ENCODE measurements at places on chromosomes 1 and 21.

GRCh38 chr21:33892853-33893252 is 22.8 kb downstream of the ATP5PO start:
- no peak for DNase-seq

- no peak for DNase-seq
Measured at GRCh38 chr1:205458777-205459566, 3.1 kb upstream of the BLACAT1 start.

GRCh38 chr1:193185901-193186731 is at the start of gene B3GALT2:
B3GALT2 (minus strand) TSS chr1:193186613; CDS start chr1:193181562, 5,051 bp downstream.
- no peak for DNase-seq

GRCh38 chr21:38289705-38290485 is 33.1 kb downstream of the KCNJ15 start:
- DNase-seq: no peak

GRCh38 chr1:64471218-64472039 is 1.5 kb downstream of the CACHD1 start:
- DNase-seq: no peak

- DNase-seq: no peak
Measured at GRCh38 chr1:238672262-238672661, 714.1 kb upstream of the CHRM3 start.

DNA sequence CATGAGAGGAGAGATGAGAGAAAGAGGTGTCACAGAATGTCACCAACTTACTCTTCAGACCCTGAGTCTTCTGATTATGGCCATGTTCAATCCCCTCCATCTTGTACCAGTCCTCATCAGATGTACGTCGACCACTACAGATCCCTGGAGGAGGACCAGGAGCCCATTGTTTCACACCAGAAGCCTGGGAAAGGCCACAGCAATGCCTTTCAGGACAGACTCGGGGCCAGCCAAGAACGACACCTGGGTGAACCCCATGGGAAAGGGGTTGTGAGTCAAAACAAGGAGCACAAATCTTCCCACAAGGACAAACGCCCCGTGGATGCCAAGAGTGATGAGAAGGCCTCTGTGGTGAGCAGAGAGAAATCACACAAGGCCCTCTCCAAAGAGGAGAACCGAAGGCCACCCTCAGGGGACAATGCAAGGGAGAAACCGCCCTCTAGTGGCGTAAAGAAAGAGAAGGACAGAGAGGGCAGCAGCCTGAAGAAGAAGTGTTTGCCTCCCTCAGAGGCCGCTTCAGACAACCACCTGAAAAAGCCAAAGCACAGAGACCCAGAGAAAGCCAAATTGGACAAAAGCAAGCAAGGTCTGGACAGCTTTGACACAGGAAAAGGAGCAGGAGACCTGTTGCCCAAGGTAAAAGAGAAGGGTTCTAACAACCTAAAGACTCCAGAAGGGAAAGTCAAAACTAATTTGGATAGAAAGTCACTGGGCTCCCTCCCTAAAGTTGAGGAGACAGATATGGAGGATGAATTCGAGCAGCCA is 8.0 kb downstream of the ELOA start:
- no peak for DNase-seq

DNA sequence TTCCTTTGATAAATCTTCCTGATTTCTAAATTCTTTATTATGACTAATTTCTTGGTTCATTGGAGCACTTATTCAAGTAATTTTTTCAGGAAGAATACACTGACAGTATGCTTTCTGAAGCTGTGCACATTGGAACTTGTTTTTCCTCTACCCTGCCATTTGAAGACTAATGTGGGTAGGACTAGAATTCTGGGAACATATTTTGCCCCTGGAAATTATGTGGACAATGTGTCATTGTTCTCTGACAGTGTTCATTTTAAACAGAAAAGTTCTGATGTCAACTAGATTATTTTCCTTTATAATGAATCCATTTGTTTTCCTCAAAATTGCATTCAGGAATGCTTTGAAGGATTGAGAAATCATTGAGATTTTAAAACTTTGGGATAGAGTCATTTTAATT is 34.8 kb upstream of the ST6GALNAC5 start:
- no peak for DNase-seq

DNA sequence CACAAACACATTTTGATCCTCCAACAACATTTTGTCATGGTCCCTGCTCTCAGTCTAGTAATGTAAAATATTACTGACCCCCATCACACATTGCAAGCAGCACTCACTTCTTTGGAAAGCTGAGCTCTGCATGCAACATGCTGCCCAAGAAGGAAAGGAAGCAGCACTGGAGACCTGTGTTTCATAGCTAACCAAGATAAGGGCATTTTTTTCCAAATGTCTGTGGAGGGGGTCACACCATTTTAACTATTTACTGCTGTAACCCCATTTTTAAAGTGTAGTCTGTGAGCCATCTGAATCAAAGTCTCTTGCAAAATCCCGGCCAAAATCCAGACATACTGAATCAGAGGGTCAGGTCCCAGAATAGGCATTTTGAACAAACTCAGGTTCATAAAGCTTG is 4.5 kb upstream of the RASSF5 start:
- DNase-seq: no peak

DNA sequence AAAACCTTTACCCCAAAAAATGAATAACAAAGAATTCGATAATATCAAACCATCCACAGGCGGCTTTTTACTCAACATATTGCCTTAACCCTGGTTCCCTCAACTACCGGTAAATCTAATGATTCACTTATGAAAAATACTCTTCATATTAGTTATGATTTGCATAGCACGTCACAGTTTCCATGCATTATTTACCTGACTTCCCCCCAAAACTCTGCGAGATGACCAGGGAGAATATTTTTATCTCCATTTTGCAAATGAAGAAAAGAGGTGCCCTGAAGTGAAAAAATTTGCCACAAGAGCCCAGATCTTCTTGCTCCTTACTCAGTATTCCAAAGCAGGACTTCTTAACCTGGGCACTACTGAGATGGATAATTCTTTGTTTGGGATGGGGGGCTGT is 2.9 kb downstream of the JAK1 start:
- DNase-seq: no peak

- DNase-seq: no peak
Measured at GRCh38 chr1:202156590-202156989, 3.8 kb downstream of the PTPN7 start.

- no peak for DNase-seq
Measured at GRCh38 chr1:114490274-114490693, 20.7 kb downstream of the TRIM33 start.

DNA sequence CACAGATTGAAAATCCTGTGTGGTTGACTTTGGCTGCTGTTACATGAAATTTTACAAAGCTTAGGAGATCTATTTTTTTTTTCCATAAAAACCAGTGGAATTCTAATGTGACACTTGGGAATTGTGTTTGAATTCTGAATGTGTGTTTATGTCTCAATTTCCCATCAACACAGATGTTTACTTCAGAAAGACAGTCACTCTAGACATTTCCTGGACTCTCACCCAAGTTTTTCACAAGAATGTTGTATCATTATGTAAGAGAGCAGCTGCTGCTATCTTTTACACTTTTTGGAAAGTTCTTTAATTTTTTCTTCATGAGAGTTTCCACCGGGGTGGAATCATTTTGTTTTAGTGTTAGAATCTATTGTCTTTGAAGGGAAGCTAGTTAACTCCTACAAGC is 210.1 kb downstream of the GIPC2 start:
- no peak for DNase-seq

DNA sequence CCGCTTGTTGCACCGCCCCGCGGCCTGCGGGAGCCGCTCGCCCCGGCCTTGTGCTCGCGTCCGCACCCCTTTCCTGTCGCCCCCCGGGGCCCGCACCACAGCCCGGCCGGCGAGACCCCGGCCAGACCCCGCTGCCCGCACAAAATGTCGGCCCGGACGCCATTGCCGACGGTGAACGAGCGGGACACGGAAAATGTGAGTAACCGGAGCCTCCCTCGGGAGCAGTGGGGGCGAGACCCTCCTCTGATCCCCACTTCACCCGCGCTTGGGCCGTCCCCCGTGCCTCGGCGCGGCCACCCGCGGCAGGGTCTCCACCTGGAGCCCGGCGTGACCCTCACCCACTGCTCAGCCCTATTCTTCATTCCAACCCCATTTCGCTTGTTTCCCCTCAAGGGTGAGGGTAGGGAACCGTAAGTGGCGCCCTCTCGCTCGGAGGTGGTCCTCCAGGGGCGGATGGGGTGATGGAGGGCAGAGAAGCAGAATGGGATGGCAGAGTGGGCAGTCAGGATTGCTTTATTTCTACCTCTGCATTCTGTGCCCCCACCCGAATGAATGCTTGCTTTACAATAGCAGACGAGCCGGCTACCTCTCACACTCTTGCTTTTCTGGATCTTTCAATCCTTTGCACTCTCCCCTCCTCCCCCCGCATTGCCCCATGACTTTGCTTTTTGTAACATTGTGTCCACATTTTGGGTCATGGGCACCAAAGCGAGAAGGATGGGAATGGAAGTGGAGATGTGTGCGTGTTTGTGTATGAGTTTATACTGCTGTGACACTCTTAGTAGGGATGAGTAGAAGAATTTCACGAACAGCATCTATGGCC is 954 bp downstream of the MARK1 start:
- no peak for DNase-seq

DNA sequence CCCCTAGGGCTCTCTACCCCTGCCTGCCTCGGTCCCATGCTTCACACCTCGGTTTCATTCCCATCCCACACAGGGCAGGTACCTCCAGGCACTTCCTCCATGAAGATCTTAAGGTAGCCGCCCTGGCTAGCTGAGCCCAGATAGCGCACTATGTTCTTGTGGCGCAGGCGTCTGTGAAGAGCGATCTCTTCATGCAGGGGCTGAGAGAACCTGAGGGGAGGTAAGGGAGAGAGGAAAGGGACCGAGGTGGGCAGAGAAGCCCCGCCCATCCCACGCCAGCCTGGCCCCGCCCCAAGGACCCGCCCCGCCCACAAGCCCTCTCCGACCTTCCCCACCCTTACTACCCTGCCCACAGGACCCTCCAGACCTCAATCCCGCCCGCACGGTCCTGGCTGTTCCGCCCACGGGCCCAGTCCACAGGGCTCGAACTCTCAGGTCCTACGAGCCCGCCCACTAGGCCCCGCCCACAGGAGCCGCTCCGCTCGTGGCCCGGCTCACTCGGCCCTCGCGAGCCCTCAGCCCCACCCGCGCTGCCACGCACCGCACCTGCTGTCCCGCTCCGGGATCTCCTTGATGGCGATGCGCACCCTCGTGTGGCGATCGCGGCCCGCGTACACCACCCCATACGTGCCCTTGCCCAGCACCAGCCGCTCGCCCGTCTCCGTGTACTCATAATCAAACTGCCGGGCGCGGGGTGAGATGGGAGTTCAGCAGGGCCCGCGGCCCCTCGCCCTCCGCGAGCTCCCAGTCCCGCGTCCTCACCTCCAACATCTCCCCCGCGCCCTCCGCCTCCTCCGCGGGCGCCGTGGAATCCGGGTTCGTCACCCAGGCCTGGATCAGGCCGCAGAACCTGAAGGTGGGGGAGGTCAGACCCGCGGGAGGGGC is 6.4 kb downstream of the MAP3K6 start:
- DNase-seq: no peak

GRCh38 chr1:210800756-210801155 is 333.2 kb downstream of the KCNH1 start:
- DNase-seq: no peak

DNA sequence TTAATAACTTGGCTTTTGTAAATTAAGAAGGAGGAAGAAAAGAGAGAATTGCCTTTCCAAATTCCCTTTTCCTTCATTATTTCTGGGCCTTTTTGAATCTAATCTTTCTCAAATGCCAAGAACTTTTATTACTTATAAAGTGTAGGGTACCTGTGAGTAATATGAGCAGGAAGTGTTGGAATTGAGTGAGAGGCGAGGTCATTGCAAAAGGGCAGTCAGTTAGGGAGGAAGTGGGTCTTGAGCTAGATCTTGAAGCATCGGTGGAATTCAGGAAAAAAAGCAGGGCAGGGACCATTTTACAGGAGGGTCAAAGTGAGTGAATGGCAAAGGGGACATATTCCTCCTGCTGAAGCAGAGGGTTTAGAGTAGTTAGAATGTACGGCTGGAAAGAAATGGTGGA is 23.4 kb downstream of the DDI2 start:
- DNase-seq: no peak

DNA sequence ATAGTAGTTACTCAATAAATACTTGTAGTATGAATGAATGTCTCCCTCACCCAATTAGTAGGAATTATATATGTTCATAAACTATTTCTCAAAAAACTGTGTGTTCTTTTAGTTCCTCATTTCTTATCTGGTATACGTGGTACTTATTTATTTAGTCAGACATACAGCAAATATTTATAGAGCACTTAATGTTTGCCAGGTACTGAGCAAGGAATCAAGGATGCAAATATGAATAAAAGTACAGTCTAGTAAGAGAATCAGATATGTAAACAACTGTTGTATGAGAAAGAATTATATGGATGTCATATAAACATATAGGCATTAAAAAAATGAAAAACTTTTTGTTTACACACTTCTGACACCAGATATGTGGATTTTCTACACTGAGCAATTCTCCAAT is 58.5 kb downstream of the ATF6 start:
- DNase-seq: no peak

DNA sequence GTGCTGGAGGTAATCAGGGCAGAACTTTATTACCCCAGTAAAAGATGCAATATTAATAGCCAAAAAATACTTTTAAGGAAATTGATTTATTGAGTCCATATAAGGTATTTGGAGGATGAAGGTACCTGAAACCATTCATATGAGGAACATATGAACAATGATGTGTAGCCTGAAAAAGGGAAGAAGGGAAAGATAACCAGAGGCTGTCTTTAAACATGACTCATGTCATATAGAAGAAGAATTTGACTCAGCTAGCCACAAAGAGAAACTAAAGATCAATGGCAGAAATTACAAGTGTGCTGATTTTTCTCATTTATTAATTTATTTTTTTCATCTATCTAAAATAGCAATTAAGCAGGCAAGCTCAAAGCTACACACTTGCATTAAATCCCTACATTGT is 136.2 kb upstream of the DUSP10 start:
- DNase-seq: no peak

DNA sequence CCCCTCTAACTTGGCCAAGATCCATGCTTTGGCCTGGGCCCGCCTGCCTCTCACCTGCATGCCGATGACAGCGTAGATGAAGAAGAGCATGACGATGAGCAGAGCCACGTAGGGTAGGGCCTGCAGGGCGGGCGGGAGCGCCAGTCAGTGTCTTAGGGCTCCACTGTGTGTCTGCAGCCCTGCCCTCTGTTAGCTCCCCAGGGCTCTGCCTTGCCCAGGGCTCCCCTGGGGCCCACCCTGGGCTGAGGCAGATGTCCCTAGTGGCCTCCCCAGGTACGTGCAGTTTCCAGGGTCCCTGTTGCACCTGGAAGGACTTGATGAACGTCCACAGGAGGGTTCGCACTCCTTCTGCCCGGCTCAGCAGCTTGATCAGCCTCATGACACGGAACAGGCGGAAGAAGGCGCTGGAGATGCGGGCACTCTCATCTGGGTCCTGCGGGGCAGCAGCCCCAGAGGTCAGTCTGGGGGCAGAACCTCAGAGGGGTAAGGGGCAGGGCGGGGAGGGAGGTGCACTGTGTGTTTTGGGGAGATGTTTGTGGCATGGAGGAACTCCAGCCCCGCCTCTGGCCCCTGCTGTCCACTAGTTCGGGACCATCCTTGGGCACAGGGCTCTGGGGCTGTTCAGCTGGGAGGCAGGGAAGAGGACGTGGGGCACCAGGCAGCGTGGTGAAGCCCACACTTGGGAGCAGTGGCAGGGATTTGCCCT is 29.8 kb upstream of the KIF21B start:
- no peak for DNase-seq

Data from stimulated activated CD8-positive, alpha-beta memory T cell treated with anti-CD3 and anti-CD28 coated beads, Interleukin-7, amount 100 ng/mL, for 1 hour (primary cell).